ENCODE measurements at places on chromosomes 2 and 18. TPM values are rescaled to one million over a fixed set of nuclear protein-coding genes. Genes with fewer than 3 reads are reported as not detected.

GALR1 gene
- not detected for total RNA-seq

GREB1L gene
- total RNA-seq = 3.9 TPM

ABHD1 gene
- not detected for total RNA-seq

ANKRD12 gene
- total RNA-seq = 16.0 TPM

CAVIN2 gene
- 0.64 TPM for total RNA-seq

CFAP221 gene
- total RNA-seq = not detected

RFTN2 gene
- total RNA-seq = 0.10 TPM

EML6 gene
- total RNA-seq = 1.6 TPM

SPC25 gene
- 27.3 TPM for total RNA-seq

GPR55 gene
- 0.79 TPM for total RNA-seq

GPR35 gene
- total RNA-seq = not detected

TOGARAM2 gene
- not detected for total RNA-seq

PTH2R gene
- not detected for total RNA-seq

ANKRD30B gene
- 0.57 TPM for total RNA-seq

GKN2 gene
- not detected for total RNA-seq

TSN gene
- 62.8 TPM for total RNA-seq

KCTD1 gene
- total RNA-seq = 18.0 TPM

SGO2 gene
- 17.3 TPM for total RNA-seq

FAM228A gene
- not detected for total RNA-seq

ARHGAP25 gene
- 0.52 TPM for total RNA-seq

LIMS1 gene
- total RNA-seq = 20.3 TPM

TYMS gene
- 66.4 TPM for total RNA-seq

CCDC74B gene
- total RNA-seq = 5.8 TPM

SERPINB3 gene
- total RNA-seq = not detected

HOXD3 gene
- total RNA-seq = 0.30 TPM

PROC gene
- total RNA-seq = 0.64 TPM

IHH gene
- not detected for total RNA-seq

IL1F10 gene
- total RNA-seq = not detected

ANKRD30BL gene
- not detected for total RNA-seq

LIMS3 gene
- 0.17 TPM for total RNA-seq

ABCG5 gene
- total RNA-seq = not detected

IL1R1 gene
- total RNA-seq = 7.9 TPM

CLEC4F gene
- total RNA-seq = not detected

POLR1B gene
- 11.9 TPM for total RNA-seq

ZSWIM2 gene
- not detected for total RNA-seq

GAREM2 gene
- total RNA-seq = not detected

PAIP2B gene
- 0.81 TPM for total RNA-seq

ANKRD62 gene
- total RNA-seq = not detected

ALPI gene
- not detected for total RNA-seq

MYOM1 gene
- not detected for total RNA-seq

ANKRD36B gene
- total RNA-seq = 4.8 TPM

TMEM198 gene
- 2.5 TPM for total RNA-seq

SIX3 gene
- not detected for total RNA-seq

RBM44 gene
- 0.02 TPM for total RNA-seq

CHST9 gene
- total RNA-seq = not detected

FARSB gene
- 27.4 TPM for total RNA-seq

SLC9A4 gene
- not detected for total RNA-seq

NEU2 gene
- not detected for total RNA-seq

MC2R gene
- not detected for total RNA-seq

ITGB6 gene
- 1.6 TPM for total RNA-seq

DNAJC5G gene
- total RNA-seq = not detected

NT5C1B gene
- not detected for total RNA-seq

RRM2 gene
- total RNA-seq = 110 TPM

RNF125 gene
- total RNA-seq = 0.07 TPM

Data from M059J (cell line).